ENCODE measurements at places on chromosomes 11 and 22.

GRCh38 chr11:86687185-86687778 lies 14.9 kb upstream of the ME3 start:
- no peak for DNase-seq

GRCh38 chr11:83284501-83285150 lies 1.5 kb downstream of the CCDC90B start:
- no peak for DNase-seq

DNA sequence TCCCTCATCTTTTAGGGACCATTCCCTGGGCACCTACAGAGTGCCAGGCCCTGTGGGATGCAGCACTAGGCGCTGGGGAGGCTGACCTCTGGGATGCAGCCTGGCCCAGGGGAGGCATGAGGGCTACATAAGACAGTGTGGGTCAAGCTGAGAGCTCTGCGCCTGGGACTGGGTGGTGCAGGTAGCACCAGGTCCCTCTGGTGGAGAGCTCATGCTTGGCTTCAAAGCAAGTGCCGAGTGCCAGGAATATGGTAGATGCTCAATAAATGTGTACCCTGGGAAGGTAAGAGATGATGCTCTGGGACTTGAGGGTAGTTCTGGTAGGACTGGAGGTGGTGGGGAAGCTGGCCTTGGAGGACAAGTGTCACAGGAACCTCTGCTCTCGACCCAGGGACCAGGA lies 2.0 kb upstream of the MPPED1 start:
- no peak for DNase-seq

- no peak for DNase-seq
Observed at GRCh38 chr11:24965748-24966147, 468.9 kb downstream of the LUZP2 start.

GRCh38 chr11:76653674-76654284 lies 16.8 kb downstream of the LRRC32 start:
- DNase-seq: peak; percentile 71

DNA sequence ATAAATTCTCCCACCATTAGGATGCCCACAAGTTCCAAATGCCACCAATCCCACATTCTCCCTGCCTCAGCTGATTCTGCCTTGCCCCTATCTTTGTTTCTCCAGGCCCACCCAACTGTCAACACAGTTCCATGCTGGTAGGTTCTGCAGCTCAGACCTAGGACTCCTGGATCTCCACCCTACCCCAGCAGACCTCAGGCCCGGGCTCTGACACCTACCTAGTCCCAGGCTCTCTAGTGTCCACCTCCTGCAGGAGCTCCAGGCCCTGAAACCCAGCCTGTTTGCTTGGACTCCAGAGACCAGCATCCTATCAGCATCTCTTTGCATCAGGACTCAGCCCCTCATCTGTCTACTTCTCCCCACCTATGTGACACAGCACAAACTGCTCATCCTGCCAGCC lies 86.5 kb downstream of the PDE2A start:
- DNase-seq: no peak

- DNase-seq: no peak
Observed at GRCh38 chr11:129701706-129702105, 113.9 kb upstream of the TMEM45B start.

DNA sequence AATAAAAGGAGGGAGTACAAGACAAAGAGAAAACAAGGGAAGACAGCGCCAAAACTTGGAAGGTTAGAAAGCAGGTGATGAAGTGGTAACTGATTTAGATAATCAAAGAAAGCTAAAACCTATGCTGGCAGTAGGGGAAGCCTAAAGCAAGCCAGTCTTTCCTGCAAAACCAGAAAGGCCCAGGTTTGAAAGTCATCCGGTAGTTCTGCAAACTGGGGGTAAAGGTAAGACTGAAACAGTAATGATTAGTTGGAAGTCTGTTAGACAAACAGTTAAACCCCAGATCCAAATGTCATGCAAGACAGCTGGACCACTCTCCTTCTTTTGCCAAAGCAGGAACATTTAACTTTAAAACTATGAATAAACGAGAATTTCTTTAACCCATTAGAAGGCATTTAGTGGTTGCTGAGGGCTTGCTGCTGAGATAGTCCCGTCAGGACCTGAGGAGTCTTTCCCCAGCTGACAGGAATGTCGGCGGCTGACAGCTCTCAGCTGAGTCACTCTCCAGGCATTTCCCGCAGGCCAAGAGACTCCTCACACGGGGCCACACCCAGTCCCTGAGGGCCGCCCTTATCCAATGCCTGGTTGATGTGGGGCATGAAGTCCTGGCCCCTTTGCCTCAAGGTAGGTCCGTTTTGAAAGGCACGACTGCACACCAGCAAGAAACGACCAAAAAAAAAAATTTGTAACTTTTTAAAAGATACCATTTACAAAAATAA lies 36.3 kb upstream of the CFAP300 start:
- peak; percentile 38 for DNase-seq

DNA sequence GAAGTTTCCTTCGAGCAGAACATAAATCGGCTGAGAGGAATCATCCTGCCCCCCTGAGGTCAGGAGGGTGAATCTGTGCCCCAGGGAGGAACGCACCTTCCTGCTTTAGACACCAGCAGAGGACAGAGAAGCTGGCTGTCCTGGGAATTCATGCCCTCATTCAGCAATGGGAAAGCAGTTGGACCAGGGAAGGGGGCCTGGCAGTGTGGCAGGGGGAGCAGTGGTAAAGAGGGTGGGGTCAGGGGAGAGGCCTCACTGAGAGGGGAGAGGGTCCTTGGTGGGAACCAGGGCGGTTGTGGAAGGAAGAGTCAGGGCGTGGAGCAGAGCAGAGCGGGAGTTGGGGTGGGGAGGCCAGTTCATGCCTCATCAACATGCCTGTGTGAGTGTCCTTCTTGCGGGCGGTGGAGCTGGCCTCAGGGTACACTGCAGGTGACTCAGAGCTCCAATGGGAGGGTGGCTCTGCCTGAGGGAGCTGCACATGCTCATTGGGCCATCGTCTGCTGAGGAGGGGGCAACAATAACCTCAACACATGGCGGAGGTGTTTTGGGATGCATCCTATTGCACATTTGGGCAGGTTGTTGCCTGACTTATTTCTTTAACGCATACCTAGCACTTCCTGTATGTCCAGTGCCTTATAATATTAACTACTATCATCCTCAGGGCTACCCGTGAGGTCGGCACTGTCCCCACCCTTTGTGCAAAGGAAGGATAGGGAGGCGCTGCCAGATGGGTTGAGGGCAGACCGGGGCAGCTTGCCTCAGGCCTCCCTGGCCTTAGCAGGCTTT lies 23.2 kb downstream of the MED15 start:
- DNase-seq: no peak

GRCh38 chr11:68269414-68270081 lies 2.2 kb downstream of the C11orf24 start:
- DNase-seq: peak; percentile 27

DNA sequence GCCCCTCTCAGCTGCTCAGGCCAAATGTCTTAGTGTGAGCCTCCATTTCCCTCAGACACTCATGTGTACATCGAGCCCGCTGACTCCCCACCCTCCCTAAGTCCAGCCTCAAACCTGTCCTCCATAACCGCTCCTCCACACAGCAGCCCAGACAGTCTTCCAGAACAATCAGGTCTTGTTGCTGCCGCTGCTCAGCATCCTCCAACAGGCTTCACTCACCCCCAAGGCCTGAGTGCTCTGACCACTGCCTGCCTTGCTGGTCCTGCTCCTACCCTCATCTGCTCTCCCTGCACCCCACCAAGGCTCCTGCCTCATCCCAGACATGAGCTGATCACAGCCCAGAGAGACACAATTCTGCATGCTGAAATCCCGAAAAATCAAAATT lies 17.1 kb downstream of the PSMD13 start:
- no peak for DNase-seq

- DNase-seq: no peak
Observed at GRCh38 chr11:29227811-29228210, 789.0 kb downstream of the KCNA4 start.

- no peak for DNase-seq
Observed at GRCh38 chr11:66126064-66126463, 56.0 kb downstream of the PACS1 start.

DNA sequence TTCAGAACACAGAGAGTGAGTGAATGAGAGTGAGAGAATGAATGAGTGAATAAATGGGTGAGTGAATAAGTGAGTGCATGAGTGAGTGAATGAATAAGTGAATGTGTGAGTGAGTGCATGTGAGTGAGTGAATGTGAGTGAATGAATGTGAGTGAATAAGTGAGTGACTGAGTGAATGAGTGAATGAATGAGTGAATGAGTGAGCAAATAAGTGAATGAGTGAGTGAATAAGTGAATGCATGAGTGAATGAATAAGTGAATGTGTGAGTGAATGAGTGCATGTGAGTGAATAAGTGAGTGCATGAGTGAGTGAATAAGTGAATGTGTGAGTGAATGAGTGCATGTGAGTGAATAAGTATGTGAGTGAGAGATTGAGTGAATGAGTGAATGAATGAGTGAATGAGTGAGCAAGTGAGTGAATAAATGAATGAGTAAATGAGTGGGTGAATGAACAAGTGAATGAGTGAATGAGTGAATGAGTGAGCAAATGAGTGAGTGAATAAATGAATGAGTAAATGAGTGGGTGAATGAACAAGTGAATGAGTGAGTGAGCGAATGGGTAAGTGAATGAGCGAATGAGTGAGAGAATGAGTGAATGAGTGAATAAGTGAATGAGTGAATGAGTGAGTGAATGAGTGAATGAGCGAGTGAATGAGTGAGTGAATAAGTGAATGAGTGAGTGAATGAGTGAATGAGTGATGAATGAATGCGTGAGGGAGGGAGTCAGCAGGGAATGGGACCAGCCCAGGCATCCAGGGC lies 21.3 kb upstream of the MUC5B start:
- DNase-seq: no peak

- DNase-seq: no peak
Observed at GRCh38 chr11:110430267-110431050, 711 bp downstream of the FDX1 start.

DNA sequence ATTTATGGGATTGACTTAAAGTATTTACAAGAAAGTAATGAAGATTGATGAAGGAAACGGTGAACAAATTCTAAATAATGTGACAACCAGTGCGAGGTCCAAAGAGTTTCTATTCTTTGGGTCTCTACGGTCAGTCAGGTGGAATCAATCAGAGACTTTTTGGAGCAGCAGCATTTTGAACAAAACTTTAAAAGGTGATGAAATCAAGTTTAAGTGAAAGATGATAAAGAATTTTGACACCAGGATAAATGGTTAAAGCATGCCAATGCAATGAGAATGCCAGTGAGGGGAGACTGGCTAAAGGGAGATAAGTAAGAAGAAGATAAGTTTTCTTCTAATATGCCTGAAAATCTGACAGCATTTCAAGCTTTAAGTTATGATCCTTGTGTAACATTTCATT lies 67.9 kb downstream of the DCUN1D5 start:
- DNase-seq: no peak

DNA sequence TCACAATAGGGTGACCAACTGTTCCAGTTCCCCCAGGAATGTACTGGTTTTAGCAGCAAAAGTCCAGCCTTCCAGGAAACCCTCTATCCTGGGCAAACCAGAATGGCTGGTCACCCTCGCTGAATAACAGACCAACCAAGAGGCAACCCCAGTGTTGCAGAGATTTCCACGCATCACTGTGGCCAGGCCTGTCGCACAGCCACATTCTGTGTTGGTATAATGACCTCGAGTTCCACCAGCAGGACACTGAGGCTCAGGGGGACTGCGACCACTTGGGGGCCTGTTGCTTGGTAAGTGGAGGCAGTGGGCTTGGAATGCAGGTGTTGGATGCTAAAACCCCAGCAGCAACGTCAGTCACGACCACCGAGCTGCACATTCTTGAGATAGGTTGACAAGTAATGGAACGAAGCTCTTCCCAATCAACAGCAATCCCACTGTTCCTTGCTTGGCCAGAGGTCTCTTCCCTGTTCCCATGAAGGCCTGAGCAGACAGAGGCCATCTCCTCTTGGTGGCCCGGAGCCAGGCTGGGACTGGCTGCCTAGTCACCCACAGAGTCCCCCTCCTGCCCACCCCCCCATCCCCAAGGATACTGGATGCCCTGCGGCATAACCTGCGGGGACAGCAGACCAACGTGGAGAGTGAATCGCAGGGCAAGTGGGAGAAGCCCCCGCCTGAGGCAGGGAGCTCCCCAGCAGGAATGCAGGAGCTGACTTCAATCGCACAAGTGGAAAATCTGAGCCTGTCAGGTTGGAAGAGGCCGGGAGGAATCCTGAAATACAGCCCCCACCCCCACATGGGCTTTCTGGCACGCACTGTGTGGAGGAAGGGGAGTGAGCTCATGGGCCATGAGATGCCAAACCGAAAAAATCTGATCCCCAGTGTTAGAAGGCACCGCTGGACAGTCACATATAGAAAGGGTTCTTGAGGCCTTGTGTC lies 43.4 kb upstream of the MN1 start:
- no peak for DNase-seq

DNA sequence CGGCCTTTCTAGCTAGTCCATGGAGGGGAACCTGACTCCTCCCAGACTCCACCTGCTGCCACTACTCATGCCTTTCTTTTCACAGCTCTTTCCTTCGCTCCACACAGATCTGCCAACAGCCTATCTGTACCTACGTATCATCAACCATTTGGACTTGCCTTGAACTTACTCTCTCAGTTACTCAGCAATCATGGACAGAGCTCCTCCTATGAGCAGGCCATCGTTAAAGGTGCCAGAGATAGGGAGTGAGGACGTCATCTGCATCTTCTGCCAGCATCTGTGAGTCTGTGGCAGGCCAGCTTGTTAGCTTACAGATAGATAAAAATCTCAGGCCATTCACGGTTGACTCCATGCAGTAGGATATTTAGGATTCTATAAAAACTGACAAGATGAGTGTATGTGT lies 162.9 kb upstream of the ZBED5 start:
- DNase-seq: no peak

DNA sequence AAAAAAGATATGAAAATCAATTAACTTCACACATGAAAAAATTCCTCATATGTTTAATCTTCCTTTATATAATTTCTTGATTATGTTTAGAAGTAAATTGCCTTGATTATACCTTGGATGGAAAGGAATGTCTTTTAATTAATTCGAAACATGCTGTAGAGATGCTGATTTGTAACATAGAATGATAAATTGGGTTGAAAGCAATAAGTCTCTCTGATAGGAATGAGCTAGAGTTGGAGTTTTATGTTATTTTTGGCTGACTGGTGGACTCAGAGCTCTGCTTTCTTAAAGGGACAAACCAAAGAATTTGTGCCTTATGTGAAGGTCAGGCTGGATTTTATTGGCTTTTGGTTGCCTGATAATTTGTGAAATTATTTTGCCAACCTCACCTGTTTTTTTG lies 94.7 kb upstream of the RAG2 start:
- no peak for DNase-seq

DNA sequence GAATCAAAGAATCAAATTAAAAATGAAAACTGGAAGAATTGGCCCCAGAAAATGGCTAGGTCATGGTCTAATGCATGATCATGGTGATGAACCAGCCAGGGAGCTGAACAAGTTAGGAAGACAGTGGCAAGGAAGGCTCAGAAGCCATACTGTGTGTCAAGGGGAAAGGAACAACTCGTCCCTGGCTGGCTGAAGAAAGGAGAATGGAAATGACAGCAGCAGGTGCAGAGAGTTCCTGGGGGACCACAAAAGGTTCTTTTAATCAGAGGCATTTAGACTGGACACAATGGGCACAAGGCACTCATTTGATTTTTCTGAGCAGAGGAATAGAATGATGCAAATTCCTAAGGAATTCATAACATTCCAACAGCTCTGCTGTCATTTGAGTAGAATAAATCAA lies 209.9 kb downstream of the LARGE1 start:
- no peak for DNase-seq

All from AG09319 (cell line).